Islet precursor cell (in vitro differentiated cells): ENCODE measurements at places on chromosomes 2 and 18.
A peak's percentile ranks its signal among the peaks of the same experiment; 100 is the strongest.

GRCh38 chr2:216829533-216829932 lies 30.3 kb downstream of the TNP1 start:
- DNase-seq, result no peak

DNA sequence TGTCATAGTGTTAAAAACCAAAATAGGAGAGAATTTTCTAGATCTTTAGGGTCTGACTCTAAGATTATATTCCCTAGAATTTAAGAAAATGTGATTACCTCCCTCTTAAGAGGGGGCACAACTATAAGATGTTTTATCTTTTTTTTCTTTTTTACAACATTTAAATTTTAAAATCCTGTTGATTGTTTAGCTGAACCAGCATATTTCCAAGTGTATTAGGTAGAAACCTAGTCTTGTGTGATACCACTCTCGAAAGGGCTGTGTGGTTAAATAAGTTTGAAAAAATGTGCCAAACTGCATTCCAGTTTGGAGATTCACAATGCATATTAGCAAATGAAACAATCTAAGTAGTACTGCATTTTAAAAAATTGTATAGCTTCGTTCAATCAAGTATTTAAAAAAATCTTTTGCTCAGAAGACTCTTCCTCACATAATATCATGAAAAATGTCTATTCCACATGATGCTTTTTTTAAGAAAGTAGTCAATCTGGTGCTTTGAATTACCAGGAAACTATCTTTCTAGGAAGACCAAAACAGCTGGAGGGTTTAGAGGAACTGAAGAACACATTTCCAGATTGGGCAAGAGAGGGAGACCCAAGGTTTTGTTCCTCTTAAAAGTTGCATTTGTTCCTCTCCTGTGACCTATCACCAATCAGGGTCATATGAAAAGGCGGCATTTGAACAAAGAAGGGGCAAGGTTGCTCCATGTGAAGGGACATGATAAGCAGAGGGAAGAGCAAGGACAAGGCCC lies 98.8 kb downstream of the DPP4 start:
- DNase-seq, result no peak

GRCh38 chr18:68394705-68395104 lies 320.2 kb downstream of the TMX3 start:
- no peak for DNase-seq

- no peak for DNase-seq
Measured at GRCh38 chr2:63218800-63219526, 168.3 kb downstream of the OTX1 start.

DNA sequence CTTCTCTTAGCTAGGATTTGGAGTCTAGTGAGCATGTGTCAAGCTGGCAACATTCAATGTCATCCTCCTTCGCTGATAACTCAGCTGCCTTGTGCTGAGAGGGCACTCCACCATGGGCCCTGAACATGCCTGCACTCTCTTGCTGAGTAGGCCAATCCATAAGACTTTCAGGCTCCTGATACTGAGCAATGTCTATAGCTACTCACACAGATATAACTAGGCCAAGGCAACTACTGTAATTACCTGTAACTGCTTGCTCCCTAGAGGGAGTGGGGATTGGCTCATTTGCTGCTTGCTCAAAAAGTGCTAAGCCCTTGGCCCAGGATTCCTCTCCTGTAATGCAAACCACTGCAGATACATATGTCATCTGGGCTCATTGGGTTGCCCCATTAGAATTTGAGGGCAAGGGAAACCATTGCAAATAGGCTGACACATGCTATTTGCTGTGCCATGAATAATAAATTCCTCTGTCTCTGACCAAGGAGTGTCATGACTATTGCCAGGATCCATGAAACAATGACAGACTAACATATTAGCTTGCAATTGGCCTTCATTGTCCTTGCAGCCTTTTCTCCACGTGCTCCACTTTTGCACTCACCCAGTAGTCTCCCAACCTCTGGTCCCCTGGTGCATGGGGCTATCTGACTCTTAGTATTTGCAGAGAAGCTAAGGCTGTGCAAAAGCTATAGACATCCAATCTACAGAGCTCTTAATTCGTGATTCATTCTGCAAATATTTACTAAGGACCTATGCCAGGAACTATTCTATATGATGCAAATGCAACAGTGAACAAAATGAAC lies 36.9 kb upstream of the BMPR2 start:
- DNase-seq, result no peak

- no peak for DNase-seq
Measured at GRCh38 chr2:241534293-241534692, 24.3 kb upstream of the BOK start.

DNA sequence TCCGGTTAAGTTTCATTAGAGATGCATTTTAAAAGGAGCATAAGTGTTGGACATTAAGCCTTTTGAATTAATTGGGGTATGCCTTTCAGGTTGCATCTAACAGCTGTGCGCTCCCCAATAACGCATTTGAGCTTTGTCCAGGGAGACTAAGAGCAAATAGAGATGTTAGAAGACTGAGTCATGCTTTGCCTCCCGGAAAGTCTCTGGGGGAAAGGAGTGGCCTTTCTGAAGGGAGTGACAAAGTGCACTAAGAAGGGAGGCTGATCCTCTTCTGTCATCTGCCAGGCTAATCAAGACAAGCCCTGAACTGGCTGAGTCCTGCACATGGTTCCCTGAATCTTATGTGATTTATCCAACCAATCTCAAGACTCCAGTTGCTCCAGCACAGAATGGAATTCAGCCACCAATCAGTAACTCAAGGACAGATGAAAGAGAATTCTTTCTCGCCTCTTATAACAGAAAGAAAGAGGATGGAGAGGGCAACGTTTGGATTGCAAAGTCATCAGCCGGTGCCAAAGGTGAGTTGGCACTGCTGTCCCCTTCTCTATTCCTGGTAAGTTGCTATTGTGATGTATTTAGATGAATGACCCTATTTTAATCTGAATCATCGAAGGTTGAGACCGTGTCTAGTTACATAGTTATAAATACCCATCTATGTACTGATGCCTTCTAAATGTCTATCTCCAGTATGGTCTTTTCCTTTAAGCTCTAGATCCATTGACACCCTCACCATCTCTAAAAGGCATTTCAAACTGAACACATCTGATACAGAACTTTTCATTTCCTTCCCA lies 12.1 kb downstream of the TTL start:
- peak; percentile 69 for DNase-seq

DNA sequence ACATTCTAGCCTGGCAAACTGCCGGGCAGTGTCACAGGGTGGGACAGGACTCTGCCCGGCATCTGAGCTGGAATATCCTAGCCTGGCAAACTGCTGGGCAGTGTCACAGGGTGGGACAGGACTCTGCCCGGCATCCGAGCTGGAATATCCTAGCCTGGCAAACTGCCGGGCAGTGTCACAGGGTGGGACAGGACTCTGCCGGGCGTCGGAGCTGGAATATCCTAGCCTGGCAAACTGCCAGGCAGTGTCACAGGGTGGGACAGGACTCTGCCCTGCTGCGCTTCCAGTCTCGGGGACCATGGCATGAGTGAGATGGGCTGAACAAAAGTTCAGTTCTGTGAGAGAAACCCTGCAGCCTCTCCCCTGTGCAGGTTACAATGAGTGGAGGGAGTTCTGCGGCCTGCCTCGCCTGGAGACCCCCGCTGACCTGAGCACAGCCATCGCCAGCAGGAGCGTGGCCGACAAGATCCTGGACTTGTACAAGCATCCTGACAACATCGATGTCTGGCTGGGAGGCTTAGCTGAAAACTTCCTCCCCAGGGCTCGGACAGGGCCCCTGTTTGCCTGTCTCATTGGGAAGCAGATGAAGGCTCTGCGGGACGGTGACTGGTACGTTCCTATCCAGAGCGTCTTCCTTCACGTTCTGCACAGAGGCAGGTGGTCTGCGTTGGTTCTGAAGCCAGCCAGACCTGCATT lies 80.3 kb downstream of the TPO start:
- DNase-seq, result no peak

GRCh38 chr2:187003611-187004010 lies 154.6 kb upstream of the ZSWIM2 start:
- no peak for DNase-seq

DNA sequence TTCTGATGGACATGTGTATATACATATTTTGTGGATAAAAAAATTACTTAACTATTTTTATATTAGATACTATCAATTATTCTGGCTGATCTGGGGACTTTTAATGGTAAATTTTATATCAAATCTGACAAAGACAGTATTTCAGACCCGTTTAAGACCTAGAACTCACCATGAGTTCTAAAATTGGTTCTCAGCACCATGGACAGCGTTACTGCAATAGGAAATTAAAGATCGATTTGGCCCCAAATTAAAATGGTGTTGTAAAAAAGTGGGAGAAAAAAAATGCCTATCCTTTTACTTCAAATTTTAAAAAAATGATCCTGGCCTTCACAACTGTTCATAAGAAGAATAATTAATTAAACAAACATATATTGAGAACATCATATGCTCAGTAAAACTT lies 919 bp upstream of the SCN2A start:
- no peak for DNase-seq

DNA sequence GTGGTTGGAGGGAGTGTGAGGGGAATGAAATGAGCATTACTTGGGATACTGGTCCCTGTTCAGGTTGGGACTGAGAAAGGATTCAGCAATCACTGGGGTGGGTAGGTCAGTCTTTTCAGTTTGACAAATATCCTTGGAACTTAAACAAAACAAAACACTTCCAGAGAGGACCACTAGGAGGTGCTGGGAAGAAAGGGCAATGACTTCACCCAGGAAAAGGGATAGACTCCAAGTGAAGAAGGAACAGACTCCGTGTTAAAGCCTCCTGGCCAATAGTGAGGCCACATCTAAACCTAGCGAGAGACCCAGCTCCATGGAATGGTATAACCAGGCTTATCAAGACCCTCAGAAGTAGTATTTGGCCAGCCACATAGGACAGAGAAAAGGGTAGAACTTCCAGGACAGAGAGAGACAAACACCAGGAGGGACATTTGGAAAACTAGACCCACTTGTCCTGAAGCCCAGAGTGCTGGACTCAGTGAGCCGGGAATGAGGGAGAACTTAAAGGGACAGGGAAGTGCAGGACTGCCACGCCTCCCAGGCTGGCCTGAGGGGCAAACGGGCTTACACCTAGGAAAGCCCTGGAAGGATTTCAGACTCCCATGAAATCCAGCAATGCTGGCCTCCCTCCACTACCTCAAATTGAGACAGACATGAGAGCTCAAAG lies 19.6 kb upstream of the KCNG3 start:
- peak; percentile 72 for DNase-seq

DNA sequence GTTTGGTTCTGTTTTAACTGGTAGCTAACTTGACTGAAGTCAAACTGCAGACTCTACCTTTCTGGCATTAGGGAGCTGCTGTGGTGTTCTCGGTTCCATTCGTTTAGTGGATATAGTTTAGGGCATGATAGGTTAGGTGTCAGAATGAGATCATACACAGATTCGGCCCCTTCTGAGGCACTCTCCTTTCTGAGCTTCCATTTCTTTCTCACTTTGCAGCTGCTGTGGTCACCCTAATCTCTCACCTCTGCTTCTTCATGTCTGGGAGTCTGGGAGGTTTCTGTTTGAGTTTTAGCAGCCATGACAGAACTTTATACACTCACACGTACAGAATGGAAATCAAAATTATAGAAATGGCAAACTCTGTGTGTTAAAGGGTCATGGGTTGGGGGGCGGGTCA lies 122.8 kb downstream of the ATP9B start:
- no peak for DNase-seq

- no peak for DNase-seq
Measured at GRCh38 chr2:199216253-199216652, 241.5 kb downstream of the SATB2 start.

DNA sequence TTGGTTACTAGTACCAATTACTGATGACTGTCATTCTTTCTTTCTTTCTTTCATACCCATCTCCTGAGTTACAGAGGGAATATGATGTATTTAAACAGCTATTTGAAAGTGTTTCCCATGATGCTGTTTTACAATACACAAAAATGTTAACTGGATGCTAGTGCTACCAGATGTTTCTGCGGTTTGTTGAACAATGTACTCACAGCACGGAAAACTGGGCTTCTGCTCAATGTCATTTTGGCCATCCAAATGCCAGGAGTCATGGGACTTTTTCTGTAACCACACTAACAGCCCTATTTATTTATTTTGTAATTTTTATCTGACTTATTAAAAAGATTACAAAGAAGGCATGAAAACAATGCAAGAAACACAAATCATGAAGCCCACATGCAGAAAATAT lies 313.8 kb downstream of the RIT2 start:
- DNase-seq, result no peak

DNA sequence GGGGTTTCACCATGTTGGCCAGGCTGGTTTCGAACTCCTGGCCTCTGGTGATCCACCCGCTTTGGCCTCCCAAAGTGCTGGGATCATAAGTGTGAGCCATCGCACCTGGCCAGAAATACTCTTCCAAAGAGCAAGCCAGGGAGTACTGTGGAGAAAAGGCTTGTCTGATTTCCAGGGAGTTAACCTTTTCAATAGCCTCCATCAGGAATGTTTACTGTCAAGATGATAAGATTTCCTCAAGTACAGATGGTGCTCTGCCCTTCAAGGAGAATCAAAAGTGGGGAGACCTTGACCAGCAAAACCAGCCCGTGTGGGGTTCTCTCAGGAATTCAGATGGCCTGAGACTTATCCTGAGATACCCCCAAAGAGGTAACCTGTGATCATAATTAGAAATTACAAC lies 237.2 kb downstream of the PRKCE start:
- DNase-seq, result no peak

DNA sequence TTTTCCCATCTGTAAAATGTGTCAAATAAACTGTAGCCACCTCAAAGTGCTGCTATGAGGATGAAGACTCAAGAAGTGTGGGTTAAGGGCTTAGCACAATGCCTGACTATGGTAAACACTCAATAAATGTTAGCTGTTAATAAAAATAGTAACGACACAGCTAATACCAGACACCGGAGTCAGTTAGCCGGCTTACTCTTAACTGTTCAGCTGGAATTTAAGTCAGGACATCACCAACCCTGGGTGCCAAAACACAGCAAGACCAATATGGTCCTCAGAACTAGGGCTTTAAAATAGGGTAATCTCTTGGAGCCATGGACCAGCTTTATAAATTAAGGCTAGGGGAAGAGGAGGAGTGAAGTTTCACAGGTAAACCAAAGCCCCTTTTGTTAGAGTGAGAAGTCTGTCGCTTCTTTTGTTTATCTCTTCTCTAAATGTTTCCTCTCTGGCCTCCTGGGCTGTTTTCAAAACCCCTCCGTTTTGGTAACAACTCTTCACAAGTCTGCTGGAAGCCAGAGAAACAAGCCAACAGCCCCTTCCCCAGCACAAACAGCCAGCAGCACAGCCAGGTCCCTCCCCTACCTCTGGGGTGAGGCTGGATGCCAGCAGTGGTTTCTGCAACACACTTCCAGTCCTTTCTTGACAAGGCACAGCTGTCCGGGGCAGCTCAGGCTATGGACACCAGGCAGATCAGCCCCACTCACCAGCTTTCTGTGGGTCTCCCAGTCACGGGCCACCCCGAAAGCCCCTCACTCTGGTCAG lies 13.8 kb upstream of the FZD7 start:
- peak; percentile 69 for DNase-seq
